Natural killer cell (primary cell): ENCODE measurements at places on chromosomes 3 and 15.

DNA sequence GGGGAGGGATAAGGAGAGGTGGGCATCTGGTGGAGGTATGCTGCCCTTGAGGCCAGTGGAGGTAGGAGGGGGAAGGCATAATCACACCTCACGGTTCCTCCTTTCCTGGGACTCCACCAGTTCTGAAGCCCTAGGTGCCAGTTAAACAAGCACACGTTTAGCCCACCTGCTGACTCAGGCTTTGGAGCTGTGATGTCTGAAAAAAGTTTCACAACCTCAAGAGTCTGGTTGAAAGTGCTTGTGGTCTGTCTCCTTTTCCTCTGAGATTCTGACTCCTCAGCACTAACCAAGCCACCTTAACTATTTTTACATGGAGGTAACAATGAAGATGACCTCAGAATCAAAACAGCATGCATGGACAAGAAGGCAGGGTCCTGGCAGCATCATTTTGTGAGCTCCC is 23.0 kb downstream of the HPS3 start:
- H3K4me3 ChIP-seq = no peak overlapping the region
- H3K4me1 ChIP-seq = peaks cover 16% of the 10 kb centered on the region
- DNase-seq = peak; percentile 37
- H3K27me3 ChIP-seq = no peaks in the 10 kb centered on the region
- H3K27ac ChIP-seq = no peak overlapping the region

DNA sequence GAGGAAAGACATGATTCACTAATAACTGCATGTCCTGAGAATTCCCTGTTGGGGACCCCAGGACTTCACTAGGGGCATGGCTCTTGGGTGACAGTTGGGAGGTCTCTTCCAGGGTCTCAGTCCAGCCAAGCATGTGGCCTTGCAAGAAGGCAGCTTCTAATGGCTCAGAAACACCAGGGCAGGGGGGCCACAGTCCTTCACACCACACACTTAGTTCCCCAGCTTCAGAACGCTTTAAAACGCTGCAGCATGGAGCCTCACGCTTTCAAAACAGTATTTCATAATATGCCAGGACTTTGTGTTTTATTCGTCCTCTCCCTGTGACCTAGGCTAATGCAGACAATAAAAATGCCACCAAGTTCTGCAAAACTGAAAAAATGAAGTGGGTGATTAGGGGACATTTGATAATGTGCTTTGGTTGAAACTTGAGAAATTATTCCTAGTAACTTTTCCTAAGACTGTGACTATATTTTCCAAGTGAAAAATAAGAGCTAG is 48.4 kb upstream of the LIMD1 start:
- H3K27ac ChIP-seq = no peak overlapping the region
- H3K27me3 ChIP-seq = no peaks in the 10 kb centered on the region
- DNase-seq = no peak
- H3K4me3 ChIP-seq = no peak overlapping the region

- H3K27ac ChIP-seq = no peak overlapping the region
- H3K4me3 ChIP-seq = no peak overlapping the region
- no peak for DNase-seq
- no peaks in the 10 kb centered on the region for H3K36me3 ChIP-seq
Measured at GRCh38 chr3:195028877-195029606, 241.9 kb downstream of the XXYLT1 start.

DNA sequence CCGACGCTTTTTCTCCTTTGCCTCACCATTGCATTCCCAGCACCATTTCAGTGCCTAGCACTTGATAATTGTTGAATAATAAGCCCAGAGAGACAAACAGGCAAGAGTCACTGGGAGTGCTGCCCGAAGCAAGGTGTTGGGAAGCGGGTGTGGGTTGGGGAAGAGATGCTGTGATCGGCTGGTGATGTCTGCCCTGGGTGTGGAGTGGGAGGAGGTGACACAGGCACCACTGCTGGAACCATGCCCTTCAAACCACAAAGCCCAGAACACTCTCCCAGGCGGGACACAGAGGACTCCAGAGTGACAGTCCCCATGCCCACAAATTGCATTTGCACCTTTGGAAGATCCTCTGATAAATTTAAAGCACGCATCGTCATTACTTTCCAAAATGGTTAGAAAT is 148.2 kb downstream of the CHSY1 start:
- H3K27ac ChIP-seq = no peak overlapping the region
- DNase-seq = no peak
- H3K4me1 ChIP-seq = no peaks in the 10 kb centered on the region
- H3K36me3 ChIP-seq = no peaks in the 10 kb centered on the region
- no peak overlapping the region for H3K4me3 ChIP-seq
- no peaks in the 10 kb centered on the region for H3K27me3 ChIP-seq

DNA sequence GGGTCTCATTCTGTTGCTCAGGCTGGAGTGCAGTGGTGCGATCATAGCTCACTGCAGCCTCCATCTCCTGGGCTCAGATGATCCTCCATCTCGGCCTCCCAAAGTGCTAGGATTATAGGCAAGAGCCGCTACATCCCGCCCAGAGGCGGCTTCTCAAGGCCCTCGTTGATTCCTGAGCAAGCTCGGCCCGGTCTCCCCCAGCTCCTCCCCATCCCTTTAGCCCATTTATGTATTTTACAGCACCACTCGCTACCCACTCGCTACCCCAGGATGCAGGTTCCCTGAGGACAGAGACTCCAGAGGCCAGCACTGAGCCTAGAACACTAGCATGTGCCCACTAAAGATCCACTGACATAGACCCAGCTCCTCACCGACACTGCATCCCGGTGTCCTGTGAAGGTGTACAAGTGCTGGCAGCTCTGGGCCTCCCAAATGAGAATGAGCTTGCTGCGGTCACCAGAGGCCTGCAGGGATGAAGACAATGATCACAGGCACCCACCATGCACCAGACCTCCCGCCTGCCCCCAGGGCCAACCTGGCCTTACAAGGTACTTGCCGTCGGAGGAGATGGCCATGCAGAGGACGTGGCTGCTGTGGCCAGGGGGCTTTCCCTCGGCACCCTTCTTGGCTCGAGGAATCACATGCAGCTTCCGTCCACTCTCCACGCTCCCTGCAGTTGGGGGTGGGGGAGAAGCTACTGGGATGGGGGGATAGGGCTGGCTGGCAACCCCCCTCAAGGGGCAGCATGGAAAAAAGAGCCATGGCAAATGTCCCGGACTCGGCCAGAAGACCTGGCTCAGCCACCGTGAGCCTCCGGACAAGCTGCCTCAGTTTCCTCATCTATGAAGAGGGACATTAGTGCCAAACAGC is 5.6 kb downstream of the RRP9 start:
- H3K4me1 ChIP-seq = peaks cover 8% of the 10 kb centered on the region
- DNase-seq = no peak
- no peak overlapping the region for H3K4me3 ChIP-seq

DNA sequence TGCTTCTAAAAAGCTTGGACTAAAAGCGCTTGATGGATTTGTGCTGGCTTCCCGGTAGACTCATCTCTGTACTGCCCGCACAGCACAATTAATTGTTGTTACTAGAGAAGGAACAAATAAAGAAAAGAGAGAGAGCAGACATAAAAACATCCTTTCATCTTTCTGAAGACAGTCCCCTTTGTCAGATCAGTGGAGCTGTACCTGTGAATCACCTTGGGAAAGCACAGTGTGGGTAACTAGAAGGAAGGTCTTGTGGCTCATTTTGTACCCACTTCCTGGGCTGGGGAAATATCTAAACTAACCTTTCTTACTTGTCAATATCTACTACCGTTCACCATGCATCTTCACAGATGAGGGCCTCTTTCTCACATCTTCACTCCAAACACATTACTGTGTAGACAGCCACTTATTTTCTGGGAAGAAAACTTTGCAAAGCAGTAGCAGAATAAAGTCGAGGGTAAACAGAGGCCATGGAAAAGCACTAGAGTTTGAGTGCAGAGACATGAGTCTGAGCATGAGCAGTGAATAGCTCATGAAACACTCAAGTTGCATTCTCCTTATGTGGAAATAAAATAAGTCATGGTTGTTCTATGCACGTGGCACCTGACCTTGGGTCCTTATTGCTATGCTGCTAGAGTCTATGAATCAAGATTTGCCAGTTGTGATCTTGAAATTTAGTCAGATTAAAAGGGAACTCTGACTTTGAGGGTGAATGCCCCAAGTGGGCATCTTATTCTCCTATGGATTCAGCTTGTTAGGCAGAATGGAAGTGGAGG is 169.3 kb downstream of the LPP start:
- H3K27me3 ChIP-seq = no peaks in the 10 kb centered on the region
- DNase-seq = peak; percentile 83
- peak overlapping the region; percentile 55 for H3K27ac ChIP-seq
- no peaks in the 10 kb centered on the region for H3K36me3 ChIP-seq
- no peak overlapping the region for H3K4me3 ChIP-seq

DNA sequence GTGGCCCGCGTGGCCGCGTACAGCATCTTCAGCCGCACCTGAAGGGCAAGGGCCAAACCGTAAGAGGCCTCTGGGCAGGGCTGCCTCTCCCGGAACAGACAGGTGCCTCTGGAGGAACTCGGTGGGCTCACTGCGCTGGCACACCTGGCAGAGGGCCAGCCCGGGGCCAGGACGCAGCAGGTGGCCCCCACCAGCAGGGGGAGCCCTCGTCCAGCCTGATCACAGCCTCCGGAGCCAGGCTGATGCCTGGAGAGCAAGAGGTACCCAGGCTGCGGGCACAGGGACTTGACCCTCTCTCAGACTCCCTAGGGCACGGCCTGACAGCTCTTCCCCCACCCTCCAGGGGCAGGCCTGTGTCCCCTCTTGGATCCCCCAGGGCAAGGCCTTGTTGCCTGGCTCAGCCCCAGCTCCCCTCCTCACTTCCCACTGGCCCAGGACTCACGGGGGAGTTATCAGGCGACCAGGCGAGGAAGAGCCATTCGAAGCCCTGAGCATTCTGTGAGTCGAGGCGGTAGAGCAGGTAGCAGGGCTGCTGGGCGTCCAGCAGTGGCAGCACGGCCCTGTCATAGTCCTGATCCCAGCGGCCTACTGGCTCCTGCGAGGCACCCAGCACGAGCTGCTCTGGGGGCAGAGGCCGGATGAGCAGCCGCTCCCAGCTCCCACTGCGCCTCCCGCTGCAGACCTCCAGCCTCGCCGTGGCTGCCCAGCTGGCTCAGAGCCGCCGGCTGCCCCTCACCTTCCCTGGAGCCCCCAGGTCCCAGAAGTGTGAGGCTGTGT is 6.2 kb upstream of the TLR9 start:
- no peaks in the 10 kb centered on the region for H3K27me3 ChIP-seq
- peaks cover 55% of the 10 kb centered on the region for H3K36me3 ChIP-seq
- DNase-seq = peak; percentile 94

DNA sequence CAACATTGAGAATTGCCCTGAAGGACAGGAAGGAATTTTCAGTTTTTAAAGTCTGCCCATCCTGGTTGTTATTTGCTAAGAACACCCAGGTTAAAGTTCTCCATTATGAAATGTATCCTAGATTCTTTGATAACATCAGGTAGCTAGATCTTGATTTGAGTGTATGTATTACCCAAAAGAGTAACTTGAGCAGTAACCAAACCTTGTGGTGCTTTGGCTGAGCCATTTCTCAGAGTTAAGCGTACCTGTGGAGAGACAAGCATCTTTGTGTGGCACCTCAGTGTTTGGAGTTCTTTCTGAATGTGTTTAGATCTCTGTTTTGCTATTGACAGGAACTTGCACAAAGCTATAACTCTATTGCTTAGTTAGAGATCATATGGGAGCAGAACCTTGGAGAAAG is 20.4 kb downstream of the CEP97 start:
- no peaks in the 10 kb centered on the region for H3K27me3 ChIP-seq
- no peak overlapping the region for H3K27ac ChIP-seq
- no peak overlapping the region for H3K4me3 ChIP-seq
- H3K4me1 ChIP-seq = no peaks in the 10 kb centered on the region

DNA sequence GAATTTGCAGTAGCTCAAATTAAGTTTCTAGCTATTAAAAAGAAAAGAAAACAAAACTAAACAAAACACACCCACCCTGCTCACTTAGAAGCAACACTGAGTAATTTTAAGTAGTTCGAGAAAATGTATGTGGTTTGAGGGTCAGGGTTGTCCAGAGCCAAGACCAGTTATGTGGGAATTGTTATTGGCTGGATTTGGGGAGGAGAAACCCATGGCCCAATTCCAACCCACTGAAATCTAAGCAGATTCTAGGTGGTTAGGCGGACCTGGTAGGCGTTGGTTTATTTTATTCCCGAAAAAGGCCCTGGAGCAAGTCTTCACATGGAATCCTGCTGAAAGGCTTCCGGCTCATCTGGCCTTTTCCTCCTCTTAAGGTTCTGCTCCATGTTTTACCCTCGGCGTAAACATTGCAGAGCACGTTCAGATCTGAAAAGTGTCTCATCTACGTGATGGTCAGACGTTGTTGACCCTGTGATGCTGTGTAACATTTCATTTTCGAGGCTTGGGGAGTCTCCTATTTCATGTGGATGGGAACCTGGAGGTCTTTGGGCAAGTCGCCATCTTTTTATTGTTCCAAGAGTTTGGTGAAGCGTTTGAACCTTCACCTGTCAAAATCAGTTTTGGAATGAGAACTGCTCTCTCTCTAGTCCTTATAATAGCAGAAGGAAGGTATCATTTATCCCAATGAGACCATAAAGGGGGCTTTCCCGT is 64.0 kb downstream of the FLNB start:
- H3K4me1 ChIP-seq = peaks cover 5% of the 10 kb centered on the region
- no peak for DNase-seq
- no peak overlapping the region for H3K4me3 ChIP-seq
- H3K36me3 ChIP-seq = no peaks in the 10 kb centered on the region
- H3K27ac ChIP-seq = no peak overlapping the region
- no peaks in the 10 kb centered on the region for H3K27me3 ChIP-seq

DNA sequence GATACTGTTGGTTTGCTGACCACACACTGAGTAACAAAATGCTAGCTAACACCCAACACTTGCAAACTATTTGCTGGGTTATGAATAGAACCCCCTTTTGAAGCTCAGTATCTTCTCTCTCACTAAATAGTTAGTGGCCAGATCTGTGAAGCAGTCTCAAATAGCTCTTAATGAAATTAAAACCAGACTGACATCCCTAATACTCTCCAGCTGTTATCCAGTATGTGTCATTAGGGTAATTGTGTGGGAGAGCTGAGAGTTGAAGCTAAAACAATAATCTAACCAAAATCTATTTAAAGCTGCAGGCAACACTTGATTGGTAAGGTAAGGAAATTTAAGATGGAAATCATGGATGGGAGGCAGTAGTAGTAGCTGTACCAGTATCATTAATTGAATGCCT is 110.4 kb upstream of the RORA start:
- no peak overlapping the region for H3K27ac ChIP-seq
- H3K4me1 ChIP-seq = no peaks in the 10 kb centered on the region

DNA sequence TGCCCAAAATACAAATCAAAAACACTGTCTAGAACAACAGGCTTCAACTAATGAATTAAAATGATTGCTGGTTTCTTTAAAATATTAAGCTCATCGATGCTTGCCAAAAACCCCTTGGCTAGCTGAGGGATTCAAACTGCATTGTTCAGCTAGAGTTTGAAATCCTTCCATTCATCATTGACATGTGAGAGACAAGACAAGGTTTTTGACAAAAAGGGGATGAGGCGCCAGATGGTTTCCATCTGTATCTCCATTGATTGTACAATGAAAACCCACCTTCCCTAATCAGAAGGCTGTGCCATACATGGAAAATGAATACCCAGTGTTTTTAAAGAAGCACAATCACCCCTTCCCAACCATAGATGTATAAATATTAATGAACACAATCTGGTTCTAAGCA is 67.8 kb downstream of the THRB start:
- no peaks in the 10 kb centered on the region for H3K4me1 ChIP-seq
- no peaks in the 10 kb centered on the region for H3K36me3 ChIP-seq
- H3K4me3 ChIP-seq = no peak overlapping the region
